ENCODE measurements at places on chromosomes 3 and 15.

- DNase-seq = no peak
These were observed 50.6 kb downstream of the CMSS1 start for GRCh38 chr3:99868311-99868646.

DNA sequence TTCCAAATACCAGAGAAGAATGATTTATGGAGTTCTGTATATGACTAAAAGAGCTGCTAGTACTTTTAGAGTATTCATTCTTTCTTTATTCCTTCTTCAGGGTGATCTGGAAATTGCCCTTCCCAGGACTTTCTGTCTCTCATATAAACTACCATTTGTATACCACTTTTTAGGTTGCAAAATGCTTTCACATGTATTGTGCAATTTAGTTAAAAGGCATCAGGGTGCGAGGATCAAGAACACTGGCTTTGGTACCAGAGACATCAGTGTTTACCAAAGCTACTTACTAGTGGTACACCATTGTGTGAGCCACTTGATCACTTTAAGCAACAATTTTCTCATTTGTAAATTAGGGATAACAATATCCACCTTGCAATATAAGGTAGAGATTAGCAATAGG is 251.4 kb downstream of the TIGIT start:
- DNase-seq = no peak

GRCh38 chr3:87855616-87856015 is 203.2 kb downstream of the CGGBP1 start:
- no peak for DNase-seq

- DNase-seq = no peak
These were observed 6.5 kb upstream of the DNAJB8 start for GRCh38 chr3:128473180-128473519.

- no peak for DNase-seq
These were observed 87.8 kb downstream of the C3orf85 start for GRCh38 chr3:109224333-109224732.

- no peak for DNase-seq
These were observed 465.4 kb upstream of the THBS1 start for GRCh38 chr15:39115379-39116057.

DNA sequence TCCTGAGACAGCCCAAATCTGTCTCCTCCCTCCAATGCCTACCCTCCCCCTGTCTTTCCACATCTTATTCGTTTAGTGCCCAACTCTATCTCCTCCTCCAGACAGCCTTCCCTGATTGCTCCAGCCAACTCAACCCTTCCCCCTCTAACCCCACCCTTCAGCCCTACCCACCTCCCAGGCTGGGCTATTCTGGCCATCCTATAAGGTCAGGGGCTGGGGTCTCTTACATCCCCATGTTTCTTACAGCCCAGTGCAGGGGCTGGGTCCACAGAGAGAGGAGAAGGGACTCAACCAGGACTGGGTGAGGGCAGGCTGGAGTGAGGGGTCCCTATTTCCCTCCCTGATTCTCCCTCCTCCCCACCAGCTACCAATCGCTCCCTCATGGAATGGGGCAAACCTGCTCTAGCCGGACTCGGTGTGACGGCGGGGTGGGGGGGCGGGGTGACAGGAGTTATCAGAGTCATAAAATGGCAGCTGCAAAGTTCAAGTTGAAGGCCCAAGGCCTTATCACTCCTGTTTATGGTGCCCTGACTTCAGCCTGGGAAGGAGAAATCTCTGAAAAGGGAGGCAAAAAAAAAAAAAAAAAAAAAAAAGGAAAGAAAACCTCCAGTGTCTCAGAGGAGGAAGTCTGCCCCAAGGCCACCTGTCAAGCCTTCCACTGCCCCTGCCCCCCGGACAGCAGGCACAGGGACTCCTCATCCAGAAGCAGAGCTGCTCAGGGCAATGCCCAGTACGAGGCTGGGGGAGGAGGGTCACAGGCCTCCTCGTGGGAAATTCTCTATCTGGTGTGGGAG is 2.1 kb downstream of the VIPR1 start:
- no peak for DNase-seq

GRCh38 chr15:60941448-60941847 is 287.7 kb downstream of the RORA start:
- peak; percentile 49 for DNase-seq

DNA sequence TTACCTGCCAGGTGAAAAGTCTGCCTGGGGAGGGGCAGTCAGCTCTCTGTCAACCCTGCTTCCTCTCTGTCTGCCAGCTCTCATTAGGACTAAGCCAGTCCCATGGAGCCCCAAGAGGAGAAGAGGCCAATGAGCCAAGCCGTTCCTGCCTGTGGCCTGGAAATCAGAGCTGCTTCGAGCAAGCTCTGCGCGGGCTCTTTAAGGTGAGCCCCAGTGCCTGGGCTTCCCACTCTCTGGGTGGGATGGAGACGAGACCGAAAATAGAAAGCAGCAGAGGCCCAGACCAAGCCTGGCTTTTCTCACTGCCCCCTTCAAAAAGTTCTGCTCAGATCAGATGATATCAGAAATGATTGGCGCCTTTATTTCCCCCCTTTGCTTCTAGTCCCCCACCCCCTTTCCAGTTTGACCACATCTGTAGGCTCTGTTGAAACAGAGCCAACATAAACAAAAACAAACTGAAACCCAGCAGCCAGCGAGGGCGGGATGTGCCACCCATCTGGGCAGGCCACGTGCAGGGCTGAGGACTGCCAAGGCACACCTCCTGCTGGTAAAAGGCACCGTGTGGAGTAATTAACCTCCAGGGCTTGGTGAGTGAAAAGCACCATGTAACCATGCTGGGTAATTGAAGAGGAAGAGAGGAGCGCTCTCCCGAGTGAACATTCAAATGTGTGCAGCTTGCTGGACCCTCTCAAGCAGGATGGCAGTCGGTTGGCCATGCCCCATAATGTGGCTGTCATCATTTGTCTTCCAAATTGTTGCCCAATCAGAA is 471.0 kb upstream of the PROK2 start:
- no peak for DNase-seq

DNA sequence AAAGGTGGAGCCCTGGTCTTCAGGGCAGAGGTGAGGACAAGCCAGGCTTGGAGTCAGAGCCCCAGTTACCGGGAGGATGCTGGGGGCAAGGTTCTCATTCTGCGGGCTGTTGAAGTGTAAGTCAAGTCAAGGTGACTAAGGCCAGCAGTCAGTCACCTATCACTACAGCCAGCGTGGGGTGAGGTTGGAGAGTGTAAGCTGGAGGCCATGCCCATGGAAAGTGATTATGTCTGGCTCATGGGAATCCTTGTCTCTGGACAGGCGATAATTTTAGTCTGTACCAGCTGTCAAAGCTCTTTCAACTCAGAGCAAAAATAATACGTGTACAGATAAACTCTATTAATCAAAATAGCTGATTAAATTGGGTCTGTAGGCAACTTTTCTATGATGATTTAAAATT is 143.1 kb downstream of the NR2F2 start:
- DNase-seq = no peak

DNA sequence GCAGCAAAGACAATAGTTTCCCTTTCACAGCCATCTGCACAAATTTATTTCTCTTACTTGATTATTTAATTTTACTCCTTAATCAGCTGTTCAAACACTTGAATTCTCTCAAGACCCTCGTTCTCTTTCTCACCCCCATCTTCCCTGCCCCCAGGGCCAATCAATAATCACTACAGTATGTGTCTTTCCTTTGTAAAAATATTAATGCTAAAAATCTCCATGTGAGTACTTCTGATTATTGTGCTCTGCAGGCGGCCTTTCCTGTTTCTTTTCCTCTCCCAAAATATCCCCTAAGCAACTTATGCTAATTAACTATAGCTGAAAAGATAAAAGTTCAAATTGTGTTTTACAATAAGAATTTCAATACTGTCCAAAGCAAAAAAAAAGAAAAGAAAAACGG is 617.0 kb upstream of the CBLB start:
- no peak for DNase-seq

- DNase-seq = peak; percentile 44
These were observed 66.4 kb upstream of the TJP1 start for GRCh38 chr15:29888646-29889045.

DNA sequence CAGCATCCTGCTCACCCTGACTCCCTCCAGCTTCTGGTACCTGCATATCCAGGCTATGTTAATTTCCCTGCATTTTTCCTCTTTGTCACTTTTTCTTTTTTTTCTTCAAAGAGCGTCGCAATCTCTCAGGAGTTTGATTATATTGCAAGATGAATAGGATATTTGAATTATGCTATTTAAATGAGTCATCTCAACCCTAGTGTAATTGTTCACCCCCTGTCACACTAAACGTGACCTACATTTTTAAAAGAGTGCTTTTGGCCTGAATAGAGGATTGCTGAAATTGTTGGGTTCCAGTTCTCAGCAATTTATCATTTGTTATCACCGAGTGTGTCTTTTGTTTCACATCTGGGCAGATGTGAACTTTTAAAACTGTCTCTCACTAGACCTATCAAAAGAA is 294.7 kb downstream of the SOX2 start:
- no peak for DNase-seq

DNA sequence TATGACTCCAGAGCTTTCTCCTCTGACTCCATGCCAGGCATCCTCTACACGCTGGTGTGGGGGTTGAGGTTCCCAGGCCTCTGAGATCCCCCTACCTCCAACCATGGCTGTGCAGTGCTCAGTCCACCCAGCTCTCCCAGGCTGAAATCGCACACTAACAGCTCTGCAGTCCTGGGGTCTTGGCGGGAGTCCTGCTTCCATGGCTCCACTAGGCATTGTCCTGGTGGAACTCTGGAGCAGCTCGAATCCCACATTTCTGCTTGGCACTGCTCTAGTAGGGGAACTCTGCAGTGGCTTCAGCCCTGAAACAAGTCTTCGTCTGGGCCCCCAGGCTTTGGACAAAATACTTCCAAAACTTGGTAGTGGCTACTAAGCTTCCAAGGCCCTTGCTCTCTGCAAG is 50.7 kb downstream of the ROPN1B start:
- no peak for DNase-seq

DNA sequence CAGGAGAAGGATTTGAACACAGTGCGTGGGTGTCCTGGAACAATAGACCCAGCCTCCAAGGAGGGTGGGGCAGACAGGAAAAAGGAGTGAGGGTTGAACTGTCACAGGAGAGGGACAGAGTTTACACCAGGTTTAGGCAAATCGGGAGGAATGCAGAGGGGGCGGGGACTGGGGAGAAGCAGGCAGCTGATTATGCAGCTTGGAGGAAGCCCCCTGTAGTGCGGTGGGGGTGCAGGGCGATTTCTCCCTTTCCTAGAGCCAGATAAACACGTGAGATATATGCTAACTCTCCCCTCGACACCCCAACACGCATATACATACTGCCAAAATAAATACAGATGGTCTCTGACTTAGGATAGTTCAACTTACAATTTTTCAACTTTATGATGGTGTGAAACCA is 108.6 kb upstream of the PRR20G start:
- no peak for DNase-seq

GRCh38 chr15:29776859-29777258 is 45.4 kb downstream of the TJP1 start:
- no peak for DNase-seq

- no peak for DNase-seq
These were observed 1.6 kb downstream of the SPRED1 start for GRCh38 chr15:38254051-38254883.

GRCh38 chr3:173615661-173616060 is 218.1 kb downstream of the NLGN1 start:
- no peak for DNase-seq

- DNase-seq = no peak
These were observed 57.8 kb upstream of the TBC1D5 start for GRCh38 chr3:17800232-17800631.

DNA sequence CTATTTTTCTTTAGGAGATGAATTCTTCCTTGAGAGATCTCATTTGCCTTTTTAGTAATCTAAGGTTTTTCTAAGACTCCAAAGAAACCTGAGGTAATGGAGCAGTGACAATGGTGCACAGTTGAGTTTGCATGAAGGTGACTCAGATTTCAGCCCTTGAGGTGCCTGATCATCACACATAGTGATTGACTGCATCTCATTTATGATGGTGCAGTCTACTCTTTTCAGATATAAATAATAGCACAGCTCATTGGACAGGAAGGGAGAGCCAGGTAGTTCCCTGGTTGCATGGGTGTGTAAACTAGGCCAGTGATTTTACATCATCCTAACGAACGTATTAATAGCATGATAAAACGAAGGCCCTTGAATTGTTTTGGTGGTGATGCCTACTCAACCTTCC is 86.1 kb upstream of the SAMMSON start:
- no peak for DNase-seq

GRCh38 chr15:27463525-27464088 is 492.6 kb downstream of the GABRG3 start:
- no peak for DNase-seq

DNA sequence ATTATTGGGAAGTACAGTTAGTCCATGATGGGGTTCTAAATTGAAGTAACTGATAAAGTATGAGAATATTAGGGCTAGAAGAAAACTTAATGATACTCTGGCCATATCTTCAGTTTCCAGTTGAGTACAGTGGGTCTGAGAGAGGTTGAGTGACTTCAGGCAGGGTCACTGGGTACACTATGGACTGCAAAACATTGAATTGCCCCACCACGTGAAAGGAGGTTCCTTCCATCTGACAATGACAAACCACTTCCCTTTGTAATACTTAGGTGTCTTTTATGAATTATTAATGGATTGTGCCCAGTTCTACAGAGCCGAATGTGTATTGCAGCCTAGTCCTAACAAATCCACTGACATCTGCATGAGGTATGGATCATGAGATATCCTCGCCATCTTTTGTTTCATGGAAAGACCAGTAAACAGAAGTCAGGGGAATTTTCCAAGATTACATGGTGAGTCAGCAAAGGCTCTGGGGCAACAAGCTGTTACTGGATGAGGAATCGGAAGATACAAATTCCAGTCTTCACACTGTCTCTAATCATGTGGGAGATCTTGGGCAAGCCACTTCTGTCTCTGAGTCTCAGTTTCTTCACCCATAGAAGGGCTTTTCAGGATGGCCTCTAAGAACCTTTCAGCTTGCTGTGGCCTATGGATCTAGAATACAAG is 66.5 kb upstream of the BCL6 start:
- peak; percentile 49 for DNase-seq

GRCh38 chr15:84721371-84721770 is 5.4 kb upstream of the SEC11A start:
- DNase-seq = no peak

DNA sequence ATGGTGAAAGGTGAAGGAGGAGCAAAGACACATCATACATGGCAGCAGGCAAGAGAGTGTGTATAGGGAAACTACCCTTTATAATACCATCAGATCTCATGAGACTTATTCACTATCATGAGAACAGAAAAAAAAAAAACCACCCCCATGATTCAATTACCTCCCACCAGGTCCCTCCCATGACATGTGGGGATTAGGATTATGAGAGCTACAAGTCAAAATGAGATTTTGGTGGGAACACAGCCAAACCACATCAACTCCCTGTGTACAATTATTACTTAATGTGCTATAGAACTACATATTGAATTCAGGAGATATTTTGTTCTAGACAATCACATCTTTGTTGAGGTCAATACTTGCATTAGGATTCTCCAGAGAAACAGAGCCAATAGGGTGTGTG is 313.4 kb downstream of the CNTN6 start:
- no peak for DNase-seq
